ENCODE measurements at places on chromosomes 7 and 10.

DNA sequence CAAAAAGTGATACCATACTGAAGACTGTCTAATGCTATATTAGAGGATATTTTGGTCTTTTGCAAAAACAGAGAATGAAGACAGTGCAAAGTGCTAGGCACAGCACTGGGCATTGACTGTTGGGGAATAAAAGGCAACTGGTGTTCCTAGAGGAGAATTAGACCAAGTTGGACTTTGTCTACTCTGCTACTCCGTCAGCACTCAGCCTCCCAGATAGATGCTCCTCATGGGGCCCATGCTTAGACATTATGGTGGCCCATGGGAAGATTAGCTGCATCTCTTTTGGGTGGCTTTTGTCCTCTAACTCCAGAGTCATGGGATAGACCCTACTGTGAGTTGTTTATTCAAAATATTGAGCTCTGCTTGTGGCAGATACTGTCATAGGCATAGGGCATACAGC lies 113.5 kb downstream of the RBM20 start:
- no peak for DNase-seq

GRCh38 chr10:69712342-69712741 lies 82.3 kb downstream of the FAM241B start:
- DNase-seq = no peak

DNA sequence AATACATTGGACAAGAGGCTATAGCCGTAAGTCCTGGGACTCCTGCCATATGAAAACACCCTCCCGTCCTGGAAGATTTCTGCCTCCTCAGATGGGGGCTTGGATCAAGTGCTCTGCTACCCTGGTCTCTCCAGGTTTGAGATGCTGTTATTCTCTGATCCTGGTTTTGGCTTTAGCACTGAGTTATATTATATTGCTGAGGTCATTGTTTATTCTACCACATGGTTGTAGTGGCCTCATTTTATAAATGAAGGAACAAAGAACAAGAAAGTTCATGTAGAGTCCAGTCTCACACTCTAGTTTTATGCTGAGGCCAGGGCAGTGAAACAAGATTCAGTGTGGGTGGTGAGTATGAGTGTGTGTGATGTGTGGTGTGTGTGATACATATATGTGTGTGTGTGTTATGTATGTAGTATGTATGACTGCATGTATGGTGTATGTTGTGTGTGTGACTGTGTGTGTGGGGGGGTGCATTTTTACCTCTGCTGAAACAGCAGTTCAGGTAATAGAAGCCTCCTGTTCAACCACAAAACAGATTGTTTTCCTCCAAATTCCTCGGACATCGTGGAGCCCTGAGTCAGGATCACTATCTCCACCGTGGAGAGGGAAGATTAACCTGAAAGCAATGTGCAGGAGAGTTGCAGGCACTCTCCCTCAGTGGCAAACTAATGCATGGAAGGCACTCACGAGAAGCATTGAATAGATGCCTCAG lies 80.7 kb downstream of the C7orf25 start:
- no peak for DNase-seq

GRCh38 chr7:18407385-18407784 lies 88.2 kb upstream of the HDAC9 start:
- no peak for DNase-seq

DNA sequence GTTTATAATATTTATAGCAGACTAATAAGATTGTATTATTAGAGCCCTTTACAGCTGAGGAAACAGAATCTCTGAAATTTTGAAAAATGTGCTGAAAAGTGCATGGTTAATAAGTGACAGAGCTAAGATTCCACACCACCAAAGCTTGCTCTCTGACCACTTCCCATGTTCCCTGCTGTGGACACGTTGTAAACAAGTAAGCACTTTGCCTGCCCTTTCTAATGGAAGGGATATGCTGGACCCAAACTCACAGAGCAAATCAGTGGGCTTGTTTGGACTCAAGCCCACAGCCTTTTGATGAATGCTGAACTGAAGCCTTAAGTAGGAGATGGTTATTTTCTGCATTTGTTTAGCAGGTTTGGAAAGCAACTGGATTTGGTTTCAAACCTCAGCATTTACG lies 214.0 kb upstream of the TMEM72 start:
- no peak for DNase-seq

DNA sequence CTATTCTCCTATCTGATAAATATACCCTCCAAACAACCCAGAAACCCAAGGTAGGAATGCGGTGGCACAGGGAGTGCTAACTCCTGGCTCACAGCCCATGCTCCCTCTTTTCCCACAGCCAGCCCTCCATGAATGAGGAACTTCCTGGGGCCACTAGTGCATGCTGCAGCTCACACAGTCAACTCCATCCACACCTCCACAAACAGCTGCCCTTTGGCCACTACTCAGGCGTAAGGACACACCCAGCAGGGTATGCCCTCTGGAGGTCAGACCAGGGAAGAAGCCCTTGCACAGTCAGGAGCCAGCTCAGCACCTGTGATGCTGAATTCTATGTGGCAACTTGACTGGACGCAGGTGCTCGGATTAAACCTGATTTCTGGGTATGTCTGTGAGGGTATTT lies 85.2 kb upstream of the PIK3CG start:
- no peak for DNase-seq

DNA sequence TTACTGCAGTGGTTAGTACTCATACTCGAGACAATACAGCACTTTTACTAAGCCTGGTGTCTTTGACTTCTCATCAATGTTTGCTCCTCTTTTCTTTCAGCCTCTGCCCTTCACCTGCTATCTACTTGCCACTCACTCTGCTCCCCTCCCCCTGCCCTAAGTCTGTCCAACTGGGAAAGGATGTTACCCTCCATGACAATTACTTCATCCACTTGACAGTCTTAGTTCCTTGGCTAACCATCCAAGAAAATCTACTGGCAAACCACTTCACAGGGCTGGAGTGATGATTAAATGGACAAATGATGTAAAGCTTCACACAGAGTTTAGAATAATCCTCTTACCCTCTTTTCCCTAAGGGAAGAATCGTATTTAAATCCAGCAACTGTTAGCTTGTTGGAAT lies 8.2 kb upstream of the DLD start:
- no peak for DNase-seq

DNA sequence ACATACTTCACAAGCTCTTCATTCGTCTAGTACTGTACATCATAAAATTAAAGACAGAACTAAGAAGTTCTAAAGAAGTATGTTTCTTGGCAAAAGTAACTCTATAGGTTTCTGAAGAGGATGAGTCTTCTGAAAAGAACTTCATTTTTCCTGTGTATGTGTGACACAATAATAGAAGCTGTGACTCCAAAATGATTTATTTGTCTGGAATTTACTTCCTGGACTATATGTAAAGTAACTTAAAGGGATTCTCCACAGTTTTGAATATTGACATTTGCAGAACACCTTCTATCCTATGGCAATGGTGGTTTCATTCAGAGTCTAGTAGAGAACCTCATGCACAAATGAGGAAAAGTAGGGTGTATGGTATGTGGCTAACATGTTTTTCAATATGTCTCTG lies 19.8 kb upstream of the CLDN12 start:
- no peak for DNase-seq

- peak; percentile 33 for DNase-seq
Measured at GRCh38 chr10:127151981-127152699, 44.3 kb downstream of the INSYN2A start.

DNA sequence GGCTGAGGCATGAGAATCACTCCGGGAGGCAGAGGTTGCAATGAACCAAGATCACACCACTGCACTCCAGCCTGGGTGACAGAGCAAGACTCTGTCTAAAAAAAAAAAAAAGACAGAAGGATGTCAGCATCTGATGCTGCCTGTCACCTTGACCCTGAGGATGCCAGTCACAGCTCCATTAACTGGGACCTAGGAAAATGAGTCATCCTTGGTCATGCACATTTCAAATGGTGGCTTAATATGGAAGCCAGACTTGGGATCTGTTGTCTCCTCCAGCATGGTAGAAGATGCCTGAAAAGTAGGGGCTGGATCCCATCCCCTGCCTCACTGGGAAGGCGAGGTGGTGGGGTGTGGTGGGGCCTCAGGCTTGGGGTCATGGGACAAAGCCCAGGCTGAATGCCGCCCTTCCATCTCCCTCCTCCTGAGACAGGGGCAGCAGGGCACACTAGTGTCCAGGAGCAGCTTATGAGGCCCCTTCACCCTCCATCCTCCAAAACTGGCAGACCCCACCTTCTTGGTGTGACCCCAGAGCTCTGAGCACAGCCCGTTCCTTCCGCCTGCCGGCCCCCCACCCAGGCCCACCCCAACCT lies 1.3 kb downstream of the NOS3 start:
- DNase-seq = no peak

Measured in NCI-H510A treated with DMSO at 0.1 percent for 48 hours (cell line).